ENCODE measurements at places on chromosomes 3 and 15.

DNA sequence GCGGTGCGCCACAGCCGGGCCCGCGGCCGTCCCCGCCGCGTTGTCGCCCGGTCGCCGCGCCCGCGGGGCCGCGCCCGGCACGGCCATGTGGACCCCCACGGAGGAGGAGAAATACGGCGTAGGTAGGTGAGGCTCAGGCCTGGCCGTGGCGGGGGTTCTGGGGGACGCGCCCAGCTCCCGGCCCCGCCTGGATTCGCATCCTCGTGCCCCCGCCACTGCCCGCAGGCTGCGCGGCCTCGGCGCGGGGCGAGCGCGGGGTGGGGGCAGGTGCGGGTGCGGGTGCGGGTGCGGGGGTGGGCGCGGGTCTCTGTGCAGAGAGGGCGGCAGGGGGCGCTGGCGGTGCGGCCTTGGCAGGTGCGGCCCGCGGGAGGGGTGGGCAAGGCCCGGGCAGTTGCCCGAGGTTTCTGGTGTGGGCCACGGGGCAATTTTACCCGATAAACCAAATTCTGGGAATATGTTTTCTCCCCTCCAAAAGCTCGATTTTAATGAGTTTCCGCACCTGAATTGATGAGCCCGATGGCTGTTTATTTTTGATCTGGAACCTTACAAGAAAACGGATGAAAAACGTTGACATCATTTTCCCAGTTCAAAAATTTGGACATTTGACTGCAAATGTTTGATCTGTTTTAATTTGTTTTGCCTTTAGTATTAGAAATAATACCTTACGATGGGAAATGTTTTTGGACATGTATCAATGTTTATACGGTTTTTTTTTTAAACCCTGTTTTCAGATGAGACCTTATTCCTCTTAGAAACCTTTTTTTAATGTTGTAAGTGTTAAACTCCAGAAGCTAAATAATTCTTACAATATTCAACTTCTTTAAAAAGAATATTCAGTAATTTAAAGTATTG is 678 bp downstream of the DOCK3 start:
- peak overlapping the region; percentile 68 for H3K4me3 ChIP-seq
- peaks cover 44% of the 10 kb centered on the region for H3K27me3 ChIP-seq
- DNase-seq, result no peak
- H3K36me3 ChIP-seq, result peaks cover 7% of the 10 kb centered on the region

GRCh38 chr3:64228110-64228509 is 2.8 kb upstream of the PRICKLE2 start:
- no peak overlapping the region for H3K4me3 ChIP-seq
- no peak overlapping the region for H3K27ac ChIP-seq
- H3K36me3 ChIP-seq, result no peaks in the 10 kb centered on the region
- peaks cover 20% of the 10 kb centered on the region for H3K27me3 ChIP-seq

- no peak overlapping the region for H3K4me3 ChIP-seq
- no peaks in the 10 kb centered on the region for H3K36me3 ChIP-seq
- no peaks in the 10 kb centered on the region for H3K27me3 ChIP-seq
- no peak for DNase-seq
Measured at GRCh38 chr15:76863693-76864092, 41.4 kb downstream of the SCAPER start.

GRCh38 chr3:31692751-31693150 is 160.0 kb downstream of the STT3B start:
- H3K27ac ChIP-seq, result no peak overlapping the region
- no peaks in the 10 kb centered on the region for H3K36me3 ChIP-seq
- DNase-seq, result no peak
- H3K27me3 ChIP-seq, result no peaks in the 10 kb centered on the region
- H3K4me3 ChIP-seq, result no peak overlapping the region

DNA sequence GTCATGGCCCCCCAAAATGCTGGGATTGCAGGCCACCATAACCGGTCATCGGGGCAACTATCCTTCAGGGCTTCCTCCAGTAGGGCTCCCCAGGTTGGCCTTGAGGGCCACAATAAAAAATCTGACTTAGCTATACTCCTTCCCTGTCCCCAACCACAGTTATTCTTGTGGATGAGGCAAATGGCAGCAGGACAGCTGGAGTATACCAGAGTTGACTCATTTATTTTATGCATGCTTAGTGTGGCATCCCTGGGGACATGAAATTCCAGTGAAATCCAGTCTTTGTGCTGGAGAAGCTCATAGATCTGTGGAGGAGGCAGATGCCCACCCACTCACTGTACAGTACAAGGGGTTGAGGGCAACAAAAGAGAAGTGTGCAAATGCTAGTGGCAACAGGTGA is 109.5 kb downstream of the RORA start:
- H3K27me3 ChIP-seq, result peaks cover 69% of the 10 kb centered on the region
- H3K4me1 ChIP-seq, result no peaks in the 10 kb centered on the region
- H3K27ac ChIP-seq, result no peak overlapping the region
- H3K36me3 ChIP-seq, result no peaks in the 10 kb centered on the region

DNA sequence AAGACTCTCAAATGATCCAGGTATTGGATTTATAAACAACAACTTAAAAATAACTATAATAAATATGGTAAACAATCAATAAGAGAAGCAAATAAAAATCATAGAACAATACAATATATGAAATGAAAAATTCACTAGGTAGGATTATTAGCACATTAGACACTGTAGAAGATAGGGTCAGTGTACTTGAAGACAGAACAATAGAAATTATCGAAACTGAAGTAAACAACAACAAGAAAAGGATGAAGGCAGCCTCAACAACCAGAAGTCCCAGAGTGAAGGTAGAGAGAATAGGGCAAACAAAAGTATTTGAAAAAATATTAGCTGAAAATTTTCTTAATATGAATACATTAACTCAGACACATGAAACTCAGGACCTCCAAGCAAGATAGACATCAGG is 11.9 kb downstream of the IQCB1 start:
- peak overlapping the region; percentile 12 for H3K4me3 ChIP-seq
- H3K36me3 ChIP-seq, result peaks cover 46% of the 10 kb centered on the region
- no peaks in the 10 kb centered on the region for H3K27me3 ChIP-seq
- H3K27ac ChIP-seq, result no peak overlapping the region
- H3K4me1 ChIP-seq, result peaks cover 28% of the 10 kb centered on the region

- no peak for DNase-seq
- no peaks in the 10 kb centered on the region for H3K36me3 ChIP-seq
- no peak overlapping the region for H3K27ac ChIP-seq
- H3K4me3 ChIP-seq, result no peak overlapping the region
Measured at GRCh38 chr3:186004209-186004608, 66.4 kb upstream of the TRA2B start.

DNA sequence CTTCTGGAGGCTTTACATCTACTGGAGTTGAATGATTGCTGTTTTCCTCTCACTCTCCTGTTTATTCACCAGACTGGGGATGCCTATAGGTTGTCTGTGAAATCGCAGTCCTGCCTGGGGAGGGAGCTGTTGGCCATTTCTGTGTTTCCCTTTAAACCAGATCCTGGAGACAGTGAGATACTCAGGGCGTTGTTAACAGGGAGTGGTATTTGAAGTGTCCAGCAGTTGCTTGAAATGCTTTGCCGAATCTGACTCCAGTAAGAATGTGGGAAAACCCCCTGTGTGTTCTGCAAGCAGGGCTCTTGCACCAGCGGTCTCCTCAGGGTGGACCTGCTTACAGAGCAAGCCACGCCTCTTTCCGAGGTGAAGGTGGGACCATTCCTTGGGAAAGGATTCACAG is 4.3 kb upstream of the LRRK1 start:
- no peak overlapping the region for H3K4me3 ChIP-seq
- peaks cover 8% of the 10 kb centered on the region for H3K4me1 ChIP-seq

DNA sequence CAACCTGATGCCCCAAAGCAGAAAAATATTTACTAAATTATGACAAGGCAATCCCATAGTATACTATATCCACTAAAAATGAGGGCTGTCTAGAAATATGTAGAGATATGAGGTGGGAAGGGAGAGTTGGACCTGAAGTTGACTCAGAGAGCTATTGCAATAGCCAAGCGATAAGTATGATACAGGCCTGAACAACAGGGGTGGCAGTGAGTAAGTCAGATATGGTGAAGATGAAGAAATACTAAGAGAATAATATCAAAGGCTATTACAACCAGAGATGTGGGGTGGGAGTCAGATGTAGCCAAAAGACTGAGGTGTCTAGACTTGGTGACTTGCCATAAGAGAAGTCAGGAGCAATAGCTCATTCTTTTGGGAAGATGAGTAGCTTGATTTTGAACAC is 9.2 kb downstream of the HSPBAP1 start:
- H3K27ac ChIP-seq, result no peak overlapping the region
- no peaks in the 10 kb centered on the region for H3K27me3 ChIP-seq
- DNase-seq, result no peak
- no peak overlapping the region for H3K4me3 ChIP-seq
- peaks cover 5% of the 10 kb centered on the region for H3K36me3 ChIP-seq

GRCh38 chr3:47385796-47386195 is 5.0 kb downstream of the PTPN23 start:
- DNase-seq, result no peak
- H3K4me3 ChIP-seq, result no peak overlapping the region
- H3K36me3 ChIP-seq, result peaks cover 34% of the 10 kb centered on the region
- no peaks in the 10 kb centered on the region for H3K27me3 ChIP-seq
- H3K27ac ChIP-seq, result no peak overlapping the region
- H3K4me1 ChIP-seq, result peaks cover 42% of the 10 kb centered on the region

GRCh38 chr15:51967583-51967982 is 4.0 kb downstream of the LEO1 start:
- H3K36me3 ChIP-seq, result peaks cover 26% of the 10 kb centered on the region
- no peak for DNase-seq
- H3K27me3 ChIP-seq, result no peaks in the 10 kb centered on the region
- no peak overlapping the region for H3K27ac ChIP-seq
- no peak overlapping the region for H3K4me3 ChIP-seq
- peaks cover 35% of the 10 kb centered on the region for H3K4me1 ChIP-seq

- H3K4me3 ChIP-seq, result no peak overlapping the region
- DNase-seq, result no peak
- no peaks in the 10 kb centered on the region for H3K27me3 ChIP-seq
- H3K27ac ChIP-seq, result no peak overlapping the region
- peaks cover 1% of the 10 kb centered on the region for H3K36me3 ChIP-seq
Measured at GRCh38 chr3:58357402-58357801, 24.7 kb downstream of the PXK start.

DNA sequence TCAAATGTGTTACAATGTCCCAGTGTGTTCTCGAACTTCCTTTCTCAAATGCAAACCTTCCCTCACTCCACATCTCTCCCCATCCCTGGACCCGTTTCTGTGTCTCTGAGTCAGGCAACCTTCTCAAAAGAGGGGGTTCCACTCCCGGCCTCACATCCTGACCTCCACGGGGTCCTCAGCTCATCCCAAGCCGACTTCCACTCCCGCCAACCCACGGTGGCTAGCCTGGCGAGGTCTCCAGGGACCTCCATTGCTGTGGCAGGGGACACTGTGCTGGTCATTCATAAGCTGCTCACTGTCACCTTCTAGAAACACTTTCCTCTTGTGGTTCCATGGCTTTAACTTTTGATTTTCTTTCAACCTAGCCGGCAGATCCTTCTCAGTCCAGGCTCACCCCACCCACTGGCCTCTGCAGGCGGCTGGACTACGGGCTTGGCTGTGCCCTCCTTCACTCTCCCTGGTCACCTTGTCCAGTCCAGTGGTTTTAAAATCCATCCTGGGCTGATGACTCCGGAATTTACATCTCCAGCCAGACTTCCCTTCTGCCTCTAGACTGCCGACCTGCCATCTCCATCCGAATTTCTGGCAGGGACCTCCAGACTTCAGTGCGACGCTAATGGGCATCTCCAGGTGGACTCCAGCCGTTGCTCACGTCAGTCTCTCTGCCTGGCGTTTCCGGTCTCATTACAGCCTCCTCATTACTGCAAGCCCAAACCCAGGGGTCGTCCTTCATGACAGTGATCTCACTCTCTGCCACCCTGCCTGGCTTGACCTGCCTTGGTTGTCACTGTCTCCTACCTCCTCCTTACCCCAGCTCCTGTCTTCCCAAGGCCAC is 20.0 kb downstream of the ABTB1 start:
- no peak overlapping the region for H3K4me3 ChIP-seq
- no peaks in the 10 kb centered on the region for H3K36me3 ChIP-seq
- DNase-seq, result no peak
- peaks cover 16% of the 10 kb centered on the region for H3K27me3 ChIP-seq
- peaks cover 5% of the 10 kb centered on the region for H3K4me1 ChIP-seq

GRCh38 chr15:58931987-58932588 is 1.4 kb downstream of the SLTM start:
- no peak for DNase-seq
- H3K36me3 ChIP-seq, result peaks cover 30% of the 10 kb centered on the region
- peaks cover 5% of the 10 kb centered on the region for H3K4me1 ChIP-seq

DNA sequence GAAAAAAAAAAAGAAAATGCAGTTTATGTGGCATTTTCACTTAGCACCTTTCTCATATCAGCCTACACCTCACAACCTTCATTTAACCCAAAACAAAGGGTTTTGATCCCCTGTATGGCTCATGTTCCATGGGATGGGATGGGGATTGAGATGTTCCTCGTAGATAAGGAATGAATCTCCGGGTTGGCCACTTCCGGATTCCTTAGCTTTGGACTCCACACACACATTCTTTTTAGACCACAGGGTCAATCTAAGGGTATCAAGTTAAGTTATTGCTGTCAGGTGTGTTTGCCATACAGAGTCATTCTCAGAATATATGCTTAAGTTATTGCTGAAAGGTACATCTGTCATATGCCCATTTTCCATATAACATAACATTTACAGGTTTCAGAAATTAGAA is 301.4 kb upstream of the TGFBR2 start:
- no peaks in the 10 kb centered on the region for H3K27me3 ChIP-seq
- H3K4me1 ChIP-seq, result no peaks in the 10 kb centered on the region
- no peak for DNase-seq
- no peak overlapping the region for H3K27ac ChIP-seq

DNA sequence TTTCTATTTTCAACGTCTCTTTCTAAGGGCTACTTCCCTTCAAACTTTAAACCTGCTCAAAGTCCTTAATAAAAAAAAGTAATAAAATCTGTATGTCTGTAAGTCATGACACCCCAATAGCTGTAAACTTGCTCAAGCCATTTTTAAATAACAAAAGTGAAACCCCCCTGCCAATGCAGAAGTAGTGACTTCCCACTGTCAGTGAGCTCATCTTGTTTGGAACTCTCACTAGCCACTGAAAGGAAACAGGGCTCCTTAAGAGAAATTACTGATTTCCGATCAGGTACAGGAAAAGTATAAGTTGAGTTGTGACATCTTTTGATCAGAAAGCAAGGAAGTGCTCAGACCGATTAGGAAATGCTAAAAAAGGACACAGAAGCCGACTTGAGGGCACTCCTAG is 27.6 kb upstream of the GPR171 start:
- no peak overlapping the region for H3K4me3 ChIP-seq
- peaks cover 15% of the 10 kb centered on the region for H3K27me3 ChIP-seq
- no peak for DNase-seq
- peak overlapping the region; percentile 62 for H3K27ac ChIP-seq
- peaks cover 4% of the 10 kb centered on the region for H3K36me3 ChIP-seq

- no peaks in the 10 kb centered on the region for H3K27me3 ChIP-seq
- peak overlapping the region; percentile 62 for H3K4me3 ChIP-seq
- H3K4me1 ChIP-seq, result peaks cover 61% of the 10 kb centered on the region
Measured at GRCh38 chr3:32414522-32415202, 23.0 kb downstream of the CMTM7 start.

DNA sequence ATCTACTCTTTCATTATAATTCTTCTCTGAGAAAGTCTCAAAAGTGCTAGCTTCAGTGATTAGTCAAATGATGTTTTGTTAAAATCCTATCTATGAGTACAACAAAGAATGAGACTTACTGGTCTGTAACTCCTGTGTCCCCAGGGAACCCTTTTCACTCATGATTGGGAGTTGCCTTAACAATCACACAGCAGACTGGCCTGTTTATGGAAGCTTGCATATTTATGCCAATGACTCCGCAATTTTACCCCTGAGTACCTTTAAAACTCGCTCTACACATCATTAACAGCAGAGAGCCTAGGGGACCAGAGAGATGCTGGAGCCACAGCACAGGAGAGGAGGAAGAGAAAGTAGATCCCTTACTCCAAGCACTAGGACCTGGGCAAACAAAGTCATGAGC is 628.1 kb downstream of the IGSF11 start:
- no peak overlapping the region for H3K27ac ChIP-seq
- H3K27me3 ChIP-seq, result no peaks in the 10 kb centered on the region
- DNase-seq, result no peak
